Heart right ventricle (tissue), 16 donors: ENCODE measurements at places on chromosomes 7 and 10. TPM values are rescaled to one million over a fixed set of nuclear protein-coding genes. Genes with fewer than 3 reads are reported as not detected.

- no peak for DNase-seq
These were observed 134.1 kb downstream of the ADCYAP1R1 start for GRCh38 chr7:31186202-31186601.

GRCh38 chr10:115941361-115941771, 331.6 kb downstream of the GFRA1 start:
- no peak for DNase-seq

GRCh38 chr10:119759832-119760231, 34.0 kb downstream of the INPP5F start:
- DNase-seq = no peak

GRCh38 chr10:77889277-77889903, 37.2 kb downstream of the DLG5 start:
- DNase-seq = no peak

GRCh38 chr10:68135362-68135761, 26.1 kb downstream of the MYPN start:
- no peak for DNase-seq

DNA sequence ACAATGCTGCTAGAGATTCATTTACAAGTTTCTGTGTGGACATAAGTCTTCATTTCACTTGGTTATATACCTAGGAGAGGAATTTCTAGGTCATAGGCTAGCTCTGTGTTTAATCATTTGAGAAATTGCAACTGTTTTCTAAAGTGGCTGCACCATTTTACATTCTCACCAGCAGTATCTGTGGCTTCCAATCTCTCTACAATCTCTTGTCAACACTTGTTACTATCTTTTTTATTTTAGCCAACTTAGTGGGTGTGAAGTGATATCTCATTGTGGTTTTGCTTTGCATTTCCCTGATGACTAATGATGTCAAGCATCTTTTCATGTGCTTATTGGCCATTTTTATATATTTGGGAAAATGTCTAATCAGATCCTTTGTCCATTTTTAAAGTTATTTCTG, 53.0 kb upstream of the DRGX start:
- DNase-seq = no peak

The NRCAM gene
- 0.51 TPM for total RNA-seq
